ENCODE measurements at places on chromosomes 13 and 19.

DNA sequence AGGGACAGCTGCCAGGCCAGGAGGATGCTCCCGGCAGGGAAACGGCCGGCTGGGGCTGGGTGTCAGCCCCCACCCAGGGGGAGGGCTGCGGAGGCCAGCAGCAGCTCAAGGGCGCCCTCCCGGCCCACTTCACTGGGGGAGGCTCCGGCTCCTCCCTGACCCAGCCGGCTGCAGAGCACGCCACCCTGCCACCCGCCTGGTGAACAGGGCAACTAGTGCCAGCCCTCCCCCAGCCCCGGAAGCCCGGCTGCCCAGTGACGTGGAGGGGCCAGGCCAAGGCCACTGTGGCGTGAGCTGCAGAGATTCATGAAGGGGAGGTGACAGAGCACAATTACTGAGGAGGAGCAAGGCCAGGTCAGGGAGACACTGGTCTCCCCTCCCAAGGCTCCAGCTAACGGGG is 14.7 kb downstream of the REXO1 start:
- DNase-seq: no peak

DNA sequence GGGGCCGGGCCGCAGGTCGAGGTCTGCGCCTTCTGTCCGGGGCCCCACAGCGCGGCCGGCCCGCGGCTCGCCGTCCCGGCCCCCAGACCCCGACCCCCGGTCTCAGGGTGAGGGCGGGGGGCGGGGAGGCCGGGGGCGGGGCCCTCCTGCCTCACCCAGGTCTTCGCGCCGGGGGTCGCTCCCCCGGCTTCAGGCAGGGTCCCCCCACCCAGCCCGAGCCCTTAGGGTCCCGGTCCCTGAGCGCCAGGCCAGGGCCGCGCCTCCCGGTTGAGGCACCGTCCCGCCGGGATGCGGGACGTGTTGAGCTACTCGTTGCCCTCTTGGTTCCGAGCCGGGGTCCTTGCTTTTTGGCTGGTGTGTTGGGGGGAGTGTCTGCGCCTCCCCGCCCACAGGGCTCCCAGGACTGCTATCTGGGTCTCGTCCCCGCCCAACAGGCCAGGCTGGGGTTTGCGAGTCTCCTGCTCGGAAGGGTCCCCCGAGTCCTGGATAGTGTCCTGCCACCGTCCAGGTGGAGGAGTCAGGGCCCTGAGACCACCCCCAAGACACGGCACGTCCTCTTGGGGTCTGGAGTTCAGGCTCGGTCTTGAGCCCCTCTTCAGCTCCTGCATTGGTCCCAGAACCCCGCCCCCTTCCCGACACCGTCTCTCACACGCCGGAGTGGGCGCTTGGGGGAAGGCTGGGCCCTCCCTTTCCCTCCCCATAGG is 452 bp downstream of the PIAS4 start:
- peak; percentile 61 for DNase-seq

DNA sequence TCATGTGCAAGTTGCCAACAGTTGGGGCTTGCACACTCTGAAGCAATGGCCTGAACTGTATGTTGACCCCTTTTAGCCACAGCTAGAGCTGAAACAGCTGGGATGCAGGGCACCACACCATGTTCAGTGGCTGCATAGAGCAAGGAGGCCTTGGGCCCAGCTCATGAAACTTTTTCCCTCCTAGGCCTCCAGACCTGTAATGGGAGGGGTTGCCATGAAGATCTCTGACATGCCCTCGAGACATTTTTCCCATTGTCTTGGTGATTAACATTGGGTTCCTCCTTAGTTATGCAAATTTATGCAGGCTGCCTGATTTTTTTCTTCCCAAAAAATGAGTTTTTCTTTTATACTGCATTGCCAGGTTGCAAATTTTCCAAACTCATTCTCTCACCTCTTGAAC is 165.1 kb upstream of the PRR20A start:
- DNase-seq: no peak

DNA sequence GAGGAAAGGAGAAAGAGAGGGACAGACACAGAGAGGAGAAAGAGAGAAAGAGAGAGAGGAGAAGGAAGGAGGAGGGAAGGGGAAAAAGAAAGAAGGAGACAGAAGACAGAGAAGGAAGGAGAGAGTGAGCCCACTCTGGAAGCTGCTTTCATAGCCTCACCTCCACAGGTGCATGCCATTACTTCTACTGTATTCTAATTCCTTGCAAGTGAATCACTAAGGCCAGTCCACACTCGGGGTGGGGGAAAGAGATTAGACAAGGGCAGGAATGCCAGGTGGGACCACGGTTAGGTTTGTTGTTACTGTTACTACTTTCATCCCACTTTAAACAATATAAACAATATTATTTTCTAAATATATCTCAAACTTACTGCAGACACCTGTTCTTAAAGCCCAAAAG is 684.5 kb upstream of the ARGLU1 start:
- DNase-seq: no peak

GRCh38 chr13:112132619-112133018 is 65.7 kb downstream of the SOX1 start:
- no peak for DNase-seq

GRCh38 chr13:113618455-113618854 is 33.9 kb downstream of the TFDP1 start:
- no peak for DNase-seq

GRCh38 chr19:14672188-14672872 is 2.3 kb downstream of the ADGRE3 start:
- no peak for DNase-seq

Measured in activated naive CD4-positive, alpha-beta T cell treated with anti-CD3 and anti-CD28 coated beads, Interleukin-2, amount 10 ng/mL, durations not matched to agents 7 days and 5 days (primary cell).